Frontal cortex (tissue), 4 donors: ENCODE measurements at places on chromosomes 5 and 9. TPM values are rescaled to one million over a fixed set of nuclear protein-coding genes. Genes with fewer than 3 reads are reported as not detected.

FAM78A gene
- 0.82 TPM for total RNA-seq

COL15A1 gene
- total RNA-seq = 6.9 TPM

GRHPR gene
- total RNA-seq = 48.1 TPM

SPARC gene
- 74.6 TPM for total RNA-seq

WNT8A gene
- 0.82 TPM for total RNA-seq

GARNL3 gene
- 59.1 TPM for total RNA-seq

NME5 gene
- total RNA-seq = 13.0 TPM

GRCh38 chr9:93257808-93258331 lies 73.9 kb downstream of the WNK2 start:
- no peak for DNase-seq

GRCh38 chr5:112002376-112002775 lies 245.4 kb upstream of the NREP start:
- DNase-seq = no peak

DNA sequence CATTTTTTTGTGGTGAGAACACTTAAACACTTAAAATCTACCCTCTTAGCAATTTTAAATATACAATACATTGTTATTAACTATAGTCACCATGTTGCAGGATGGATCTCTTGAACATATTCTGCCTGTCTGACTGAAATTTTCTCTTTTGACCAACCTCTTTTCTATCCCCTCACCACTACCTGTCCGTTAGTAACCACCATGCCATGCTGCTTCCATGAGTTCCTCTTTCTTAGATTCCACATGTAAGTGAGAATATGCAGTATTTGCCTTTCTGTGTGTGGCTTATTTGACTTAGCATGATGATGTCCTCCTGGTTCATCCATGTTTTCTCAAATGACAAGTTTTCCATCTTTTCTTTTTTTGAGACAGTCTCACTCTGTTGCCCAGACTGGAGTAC lies 48.5 kb upstream of the NAA35 start:
- DNase-seq = no peak

DNA sequence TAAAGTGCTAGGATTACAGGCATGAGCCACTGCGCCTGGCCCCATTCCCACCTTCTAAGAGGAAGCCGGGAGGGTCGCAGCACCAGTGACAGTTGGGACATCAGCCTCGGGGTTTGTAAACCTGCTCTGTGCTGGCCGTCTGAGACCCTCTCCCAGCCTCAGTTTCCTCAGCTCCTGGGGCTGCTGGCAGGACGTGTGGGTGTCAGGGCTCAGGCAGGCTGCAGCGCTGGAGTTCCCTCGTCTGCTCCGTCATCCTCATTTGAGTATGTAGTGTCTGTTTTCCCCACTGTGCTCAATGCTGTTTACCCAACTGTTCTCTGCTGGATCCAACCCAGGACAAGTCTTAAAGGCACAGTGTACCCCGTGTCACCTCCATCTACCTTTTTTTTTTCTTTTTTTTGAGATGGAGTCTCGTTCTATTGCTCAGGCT lies 2.0 kb upstream of the NINJ1 start:
- DNase-seq = peak; percentile 61

DNA sequence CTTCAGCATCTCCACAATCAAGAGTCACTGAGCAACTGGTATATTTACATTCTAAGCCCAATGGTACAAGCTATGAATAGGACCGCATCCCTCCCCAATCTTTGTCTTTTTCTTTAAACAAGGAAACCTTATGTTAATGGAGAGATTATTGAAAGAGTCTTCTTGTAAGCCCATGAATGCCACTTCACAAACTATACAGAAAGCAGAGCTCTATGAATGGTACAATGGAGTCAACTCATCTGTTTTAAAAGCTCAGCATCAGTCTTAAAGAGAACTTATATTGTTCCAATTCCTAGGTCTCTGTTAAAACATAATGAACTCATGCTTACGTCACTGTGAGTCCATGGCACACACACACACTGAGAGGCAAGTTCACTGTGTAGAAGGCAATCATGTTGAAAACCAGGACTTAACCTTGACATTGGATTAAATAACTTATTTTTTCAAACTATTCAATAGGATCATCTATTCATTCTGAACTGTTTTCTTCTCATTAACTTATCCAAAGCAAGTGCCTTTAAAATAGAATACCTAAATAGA lies 4.5 kb downstream of the NREP start:
- DNase-seq = no peak

GRCh38 chr9:134391319-134392231 lies 65.3 kb downstream of the RXRA start:
- no peak for DNase-seq

DNA sequence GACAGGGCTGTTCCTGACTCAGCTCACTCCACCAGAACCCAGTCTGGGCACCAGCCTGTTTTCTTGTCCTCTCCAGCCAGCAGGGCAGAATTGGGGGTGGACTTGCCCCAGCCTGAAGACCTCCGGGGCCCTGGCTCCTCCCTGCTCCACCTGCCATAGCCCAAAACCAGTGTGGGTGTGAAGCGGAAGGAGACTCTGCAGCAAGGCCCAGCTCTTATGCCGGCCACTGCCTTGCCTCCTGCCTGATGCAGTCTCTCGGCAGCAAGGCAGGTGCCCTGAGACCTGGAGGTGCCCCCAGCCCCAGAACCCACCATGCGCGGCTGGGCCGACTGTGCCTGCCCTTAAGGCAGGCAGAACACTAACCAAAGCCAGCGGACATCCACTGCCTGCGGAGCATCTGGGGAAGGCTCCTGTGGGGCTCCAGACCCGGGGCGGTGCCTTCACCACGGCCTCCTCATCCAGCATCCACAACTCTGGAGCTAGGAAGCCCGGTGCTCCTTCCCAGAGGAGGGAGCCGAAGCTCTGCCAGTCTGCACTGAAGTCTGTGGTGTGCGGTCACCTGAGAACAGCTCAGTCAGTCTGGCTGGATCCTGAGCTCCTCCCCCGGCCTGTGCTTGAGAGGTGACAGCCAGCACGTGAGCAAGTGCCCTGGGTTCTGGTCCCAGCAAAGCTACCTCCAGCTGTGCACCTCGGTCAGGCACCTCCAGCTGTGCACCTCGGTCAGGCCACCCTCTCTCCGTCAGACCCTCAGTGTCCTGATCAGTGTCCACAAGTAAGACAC lies 116.7 kb downstream of the ADAMTS2 start:
- no peak for DNase-seq

DNA sequence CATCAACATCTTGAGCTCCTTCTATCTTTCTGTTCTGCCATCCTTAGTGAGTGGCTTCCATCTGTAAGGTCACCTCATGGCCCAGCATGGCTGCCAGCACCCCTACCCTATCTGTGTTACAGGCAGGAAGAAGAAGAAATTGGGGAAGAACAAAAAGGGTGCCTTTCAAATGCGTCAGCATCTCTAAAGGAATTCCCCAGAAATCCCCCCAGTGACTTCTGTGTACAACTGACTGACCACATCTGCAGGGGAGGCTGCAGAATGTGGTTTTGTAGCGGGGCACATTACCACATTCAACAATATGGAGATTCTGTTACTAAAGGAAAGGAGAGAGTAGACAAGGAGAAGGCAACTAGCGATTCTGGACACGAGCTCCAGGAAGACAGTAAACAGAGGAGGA lies 40.1 kb downstream of the ALG2 start:
- no peak for DNase-seq

GRCh38 chr9:136979769-136980587 lies 2.7 kb downstream of the PTGDS start:
- no peak for DNase-seq

- DNase-seq = no peak
These were observed 354.8 kb downstream of the TMEM232 start for GRCh38 chr5:110371725-110372041.

DNA sequence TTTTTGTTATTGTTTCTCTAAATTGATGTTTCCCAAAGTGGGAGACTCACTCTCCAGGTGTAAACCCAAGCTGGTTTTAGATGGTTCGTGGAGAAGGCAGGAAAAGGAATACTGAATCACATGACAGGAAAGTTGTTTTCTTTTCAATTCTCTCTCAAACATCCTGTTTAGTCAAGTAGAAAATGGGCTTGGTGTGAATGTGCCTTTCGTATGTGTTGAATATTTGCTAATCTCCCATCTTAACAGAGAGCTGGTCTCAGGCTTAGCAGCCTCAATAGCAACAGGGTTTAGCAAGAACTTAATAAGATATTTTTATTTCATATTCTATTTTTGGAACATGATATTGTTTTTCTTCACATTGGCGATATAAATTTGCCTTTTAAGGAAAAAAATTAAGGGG lies 119.7 kb downstream of the INSYN2B start:
- no peak for DNase-seq
